ENCODE measurements at places on chromosomes 2 and 18.

- no peak for DNase-seq
These were observed 131.6 kb downstream of the CABLES1 start for GRCh38 chr18:23266717-23267446.

DNA sequence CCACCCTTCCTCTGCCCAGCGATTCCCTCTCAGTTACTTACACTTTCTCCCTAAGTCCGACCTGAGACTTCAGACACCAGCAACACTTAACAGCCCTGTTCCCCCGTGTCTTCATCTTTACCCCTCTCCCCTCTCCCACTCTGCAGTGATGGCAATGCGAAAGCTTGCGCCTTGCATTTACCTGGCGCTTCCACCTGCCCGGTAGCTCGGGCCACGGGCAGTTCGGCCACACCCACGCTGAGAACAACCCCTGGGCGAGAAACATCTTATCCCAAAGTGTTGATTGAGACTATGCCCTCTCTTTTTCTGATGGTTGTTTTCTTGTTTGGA lies 558 bp downstream of the DNAJC10 start:
- no peak for DNase-seq

DNA sequence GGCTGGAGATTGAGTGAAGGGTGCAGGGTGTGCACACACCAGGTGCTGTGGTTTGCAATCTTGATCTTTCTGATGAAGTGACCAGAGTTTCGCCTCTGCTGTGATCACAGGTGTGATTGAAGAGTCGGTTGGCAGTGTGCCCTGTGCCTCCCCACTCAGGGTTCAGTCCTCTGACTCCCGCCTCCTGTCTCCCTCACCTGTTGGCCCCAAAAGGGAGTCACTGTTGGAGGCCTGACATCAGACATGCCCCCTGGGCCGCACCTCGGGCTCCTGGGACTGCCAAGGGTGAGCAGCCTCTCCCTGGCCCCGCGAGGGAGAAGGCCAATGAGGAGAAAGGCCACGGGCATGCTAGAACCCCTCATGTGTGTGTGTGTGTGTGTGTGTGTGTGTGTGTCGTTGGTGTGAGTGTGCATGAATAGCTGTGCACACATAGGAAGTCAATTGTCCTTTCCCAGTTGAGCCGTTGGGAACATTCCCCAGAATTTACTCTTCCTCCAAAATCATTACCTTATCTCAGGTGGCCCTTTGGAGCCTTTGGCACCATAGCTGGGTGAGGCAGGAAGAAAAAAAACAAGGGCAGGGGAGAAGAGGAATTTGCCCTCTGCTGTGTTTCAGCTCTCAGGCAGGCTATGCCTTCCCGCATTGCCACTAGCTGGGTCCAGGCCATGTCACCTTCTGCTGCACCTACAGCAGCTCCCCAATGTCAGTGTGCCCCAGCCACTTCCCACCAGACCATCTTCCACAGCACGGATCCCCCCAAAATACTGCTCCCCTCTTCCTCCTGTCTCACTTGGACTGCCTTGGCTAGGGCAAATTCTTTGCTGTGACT lies 78.1 kb upstream of the LAPTM4A start:
- DNase-seq: no peak

GRCh38 chr2:32264422-32265105 lies at the start of gene NLRC4:
NLRC4 (minus strand) TSS chr2:32264886; CDS start chr2:32256775, 8,111 bp downstream.
- DNase-seq: no peak

GRCh38 chr2:28565033-28565432 lies 69.2 kb downstream of the PLB1 start:
- DNase-seq: no peak

DNA sequence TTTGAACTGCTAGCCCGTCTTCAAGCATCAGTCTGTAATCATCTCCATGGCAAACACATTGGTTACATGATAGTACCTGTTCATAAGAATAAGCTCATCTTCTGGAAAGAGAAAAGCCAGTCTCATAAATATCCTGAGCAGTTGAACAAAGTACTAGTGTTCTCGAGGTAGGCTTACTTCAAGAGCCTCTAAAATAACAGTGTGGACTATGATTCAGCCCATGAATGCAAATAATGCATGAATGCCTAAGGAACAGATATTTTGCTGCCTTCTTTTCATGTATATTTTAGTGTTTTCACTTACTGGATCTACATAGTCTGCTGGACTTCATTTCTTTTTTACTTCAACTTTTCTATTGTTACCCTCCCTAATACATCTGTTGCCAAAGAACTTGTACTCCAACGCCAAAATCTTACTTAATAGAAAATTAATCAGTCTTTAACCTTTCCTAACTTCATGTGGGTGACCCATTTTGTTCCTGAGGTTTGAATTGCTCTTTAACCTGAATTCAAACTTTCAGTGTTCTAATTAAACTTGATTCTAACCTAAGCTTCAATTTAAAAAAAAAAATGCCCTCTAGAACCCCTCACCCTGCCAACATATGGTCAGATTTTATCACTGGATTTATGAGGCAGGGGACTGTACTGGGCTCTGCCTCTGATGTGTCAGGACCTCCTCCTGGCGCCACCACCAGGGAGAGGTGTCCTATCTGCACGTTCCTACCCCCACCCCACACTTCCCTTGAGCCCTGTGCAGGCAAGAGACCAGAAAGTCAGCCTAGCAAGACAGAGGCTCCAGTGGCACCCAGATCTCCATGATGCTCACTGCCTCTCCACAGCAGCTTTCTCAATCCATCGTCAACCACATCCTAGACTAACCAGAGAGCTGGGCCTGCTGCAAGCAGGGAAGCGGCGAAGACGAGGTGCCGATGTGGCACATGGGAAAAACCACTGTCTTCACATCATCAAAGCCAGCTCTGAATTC lies 264.7 kb upstream of the ID2 start:
- DNase-seq: no peak

DNA sequence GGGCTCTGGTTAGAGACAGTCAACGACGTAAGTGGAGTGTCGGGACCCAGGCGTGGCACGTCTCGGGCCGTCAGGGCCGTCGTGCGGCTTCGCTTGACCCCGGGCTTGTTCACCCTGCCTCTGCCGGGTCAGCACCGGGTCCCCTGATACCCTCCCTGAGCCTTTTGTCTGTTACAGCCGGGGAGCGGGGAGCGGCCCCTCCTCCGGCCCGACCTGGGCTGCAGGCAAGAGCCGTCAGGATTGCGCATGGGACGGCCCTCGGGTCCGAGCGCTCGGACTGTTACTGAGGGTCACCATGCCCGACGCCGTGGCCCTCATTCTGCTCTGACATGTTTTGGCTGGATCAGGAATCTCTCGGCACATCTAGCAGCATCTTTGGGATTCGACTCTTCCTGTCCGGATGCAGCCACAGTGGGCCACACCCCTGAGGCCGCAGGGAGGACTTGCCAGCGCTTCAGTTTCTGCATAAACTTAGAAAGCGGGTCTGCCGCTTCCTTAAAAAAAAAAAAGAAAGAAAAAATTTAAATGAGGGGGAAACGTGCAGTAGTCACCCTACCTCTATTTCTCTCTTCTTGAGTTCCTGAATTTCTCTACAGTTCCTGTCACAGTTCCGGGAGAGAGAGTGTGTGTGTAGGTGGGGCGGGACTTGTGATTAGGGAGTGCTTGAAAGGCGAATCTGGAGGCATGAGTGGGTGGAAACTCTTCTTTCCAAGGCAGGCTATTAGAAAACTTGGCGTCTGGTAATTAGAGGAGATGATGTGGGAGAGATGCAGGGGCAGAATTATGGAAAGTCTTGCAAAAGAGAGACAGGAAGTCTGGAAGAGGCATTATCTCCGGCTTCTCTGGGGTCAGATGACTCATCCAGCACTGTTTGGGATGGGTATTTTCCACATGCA lies 909 bp downstream of the TMEM87B start:
- DNase-seq: no peak

GRCh38 chr18:42028247-42028832 lies 73.3 kb downstream of the PIK3C3 start:
- no peak for DNase-seq

DNA sequence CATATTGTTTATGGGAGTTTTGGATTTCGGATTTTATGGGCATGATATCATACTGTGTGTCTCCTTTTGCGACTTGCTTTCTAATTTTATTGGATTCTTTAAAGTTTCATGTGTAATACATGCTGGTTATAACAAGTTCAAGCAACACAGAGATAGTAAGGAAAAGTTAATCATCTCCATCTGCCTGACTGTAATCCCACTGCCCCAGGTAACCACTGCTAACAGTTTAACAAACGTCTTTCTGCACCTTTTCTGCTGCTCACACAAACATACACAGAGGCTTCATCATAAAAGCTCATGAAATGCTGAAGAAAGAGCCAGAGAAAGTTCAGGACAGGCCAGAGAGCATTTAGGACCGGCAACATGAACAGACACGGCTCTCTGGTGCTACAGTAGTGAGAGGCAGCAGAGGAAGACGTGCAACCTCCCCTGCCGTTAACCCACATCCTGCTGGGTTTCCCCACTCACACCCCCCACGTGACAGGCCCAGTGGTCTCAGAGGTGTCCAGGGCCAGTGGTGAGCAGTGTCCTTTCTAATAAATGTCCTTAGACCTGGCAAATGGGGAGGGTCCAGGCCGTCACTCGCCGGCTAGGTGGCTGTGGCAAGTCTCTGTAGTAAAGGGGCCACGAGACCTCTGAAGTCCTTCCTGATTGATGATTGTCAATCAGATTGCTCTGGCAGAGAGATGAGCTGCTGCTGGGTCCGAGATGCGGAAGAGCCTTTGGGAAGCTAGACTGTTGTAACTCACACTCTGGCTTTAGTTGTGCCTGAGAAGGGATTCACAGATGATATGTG lies 43.0 kb upstream of the SLC1A4 start:
- peak; percentile 39 for DNase-seq

DNA sequence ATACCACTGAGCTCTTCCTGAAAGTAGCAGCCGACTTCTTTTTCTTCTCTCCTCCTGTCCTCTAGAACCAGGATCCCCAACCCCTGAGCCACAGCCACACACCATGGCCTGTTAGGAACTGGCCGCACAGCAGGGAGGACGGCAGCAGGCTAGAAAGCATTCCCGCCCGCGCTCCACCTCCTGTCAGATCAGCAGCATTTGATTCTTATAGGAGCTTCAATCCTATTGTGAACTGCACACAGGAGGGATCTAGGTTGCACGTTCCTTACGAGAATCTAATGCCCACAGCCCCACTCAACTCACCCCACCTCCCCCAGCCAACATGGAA lies 179.1 kb upstream of the SH3BP4 start:
- no peak for DNase-seq

DNA sequence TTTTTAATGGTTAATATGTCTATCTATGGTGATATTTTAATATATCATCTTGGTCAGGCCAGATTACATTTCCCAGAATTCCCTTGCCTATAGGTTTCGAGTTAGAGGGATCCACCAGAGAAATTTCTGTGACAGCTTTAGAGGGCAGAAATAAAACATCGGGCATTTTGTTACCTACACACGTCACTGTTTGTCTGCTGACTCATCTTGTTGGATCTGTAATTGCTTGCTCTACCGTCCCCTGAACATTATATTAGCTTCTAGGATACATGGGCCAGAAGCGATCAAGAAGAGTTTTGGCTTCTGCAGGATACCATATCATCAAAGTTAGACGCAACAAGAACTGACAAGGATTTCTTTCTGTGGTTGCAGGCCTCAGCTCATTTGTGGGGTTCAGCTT lies 795.8 kb upstream of the GCFC2 start:
- no peak for DNase-seq

DNA sequence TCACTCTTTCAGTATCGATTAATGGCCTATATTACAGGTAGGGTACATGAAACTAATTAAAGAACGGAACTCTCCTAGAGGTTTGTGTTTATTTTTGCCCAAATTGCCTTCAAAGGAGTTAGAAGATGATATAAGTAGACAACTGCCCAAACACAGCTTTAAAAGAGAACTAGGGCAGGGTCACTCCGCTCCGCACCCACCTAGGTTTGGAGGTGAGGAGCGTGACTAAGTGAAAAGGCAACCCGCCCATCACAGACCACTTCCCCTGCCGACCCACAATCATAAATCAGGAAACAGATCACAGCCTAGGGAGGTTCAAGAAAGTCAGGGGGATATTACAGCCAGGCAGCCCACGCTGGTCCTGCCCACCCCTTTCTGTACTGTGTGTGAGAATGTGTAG lies 166.7 kb downstream of the C1D start:
- DNase-seq: no peak

- no peak for DNase-seq
These were observed 34.2 kb upstream of the DAPL1 start for GRCh38 chr2:158760887-158761286.

- no peak for DNase-seq
These were observed 1.2 kb downstream of the ATG9A start for GRCh38 chr2:219228041-219228910.

All from stimulated activated CD8-positive, alpha-beta memory T cell treated with anti-CD3 and anti-CD28 coated beads, Interleukin-15, amount 100 ng/mL, for 4 hours (primary cell).